Thoracic aorta (tissue), 2 donors: ENCODE measurements at places on chromosomes 1 and 21.

DNA sequence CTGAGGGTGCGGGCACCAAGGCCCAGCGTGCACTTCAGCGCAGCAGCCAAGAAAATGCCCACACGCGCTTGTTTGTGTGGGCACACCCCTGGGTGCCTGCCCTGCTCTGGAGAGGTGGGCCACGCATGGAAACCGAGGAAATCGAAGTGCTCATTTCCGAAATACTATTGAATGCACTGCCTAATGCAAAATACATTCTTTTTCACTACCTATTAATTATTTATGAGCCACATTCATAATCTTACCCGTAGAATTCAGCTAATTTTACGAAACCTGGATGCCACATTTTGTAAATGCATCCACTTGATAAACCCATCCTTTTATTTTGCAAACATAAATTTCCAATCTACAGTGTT, 4.8 kb downstream of the DSCAM start:
- no peak for DNase-seq

- DNase-seq: no peak
Measured at GRCh38 chr1:154502744-154503115, 518 bp upstream of the SHE start.

- DNase-seq: no peak
Measured at GRCh38 chr1:58304346-58304975, 242.1 kb downstream of the OMA1 start.

GRCh38 chr1:212594640-212595039, 13.9 kb upstream of the ATF3 start:
- no peak for DNase-seq

DNA sequence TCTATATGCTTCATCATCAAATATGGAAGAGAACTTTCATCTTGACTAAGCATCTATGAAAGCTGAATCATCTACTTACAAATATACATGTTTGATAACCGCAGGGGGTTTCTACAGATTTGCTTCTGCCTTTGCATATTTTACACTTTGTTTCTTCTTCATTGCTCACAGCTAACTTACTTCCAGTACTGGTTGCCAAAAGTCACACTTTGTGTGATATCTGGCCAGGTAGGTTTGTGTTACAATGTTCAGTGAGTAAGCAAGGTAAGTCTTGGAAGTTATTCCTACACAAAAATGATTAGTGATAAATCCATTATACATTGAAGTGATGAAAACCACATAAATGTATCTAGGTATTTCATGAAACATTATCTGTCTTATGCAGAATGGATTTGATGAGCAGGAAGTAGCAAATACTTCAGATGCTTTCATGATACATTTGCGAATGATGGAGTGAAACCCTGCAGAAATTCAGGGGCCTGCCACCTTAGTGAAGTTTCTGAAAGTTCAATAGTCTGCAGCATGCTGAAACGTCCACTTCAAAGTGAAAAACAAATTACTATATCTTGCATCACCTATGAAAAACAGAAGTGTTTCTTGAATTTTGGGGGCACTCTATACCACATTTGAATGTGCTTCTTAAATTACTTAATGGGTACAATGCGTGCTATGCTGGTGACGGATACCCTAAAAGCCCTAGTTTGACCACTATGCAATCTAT, 187.3 kb downstream of the ATP6V1G3 start:
- no peak for DNase-seq
